ENCODE measurements at places on chromosomes 1 and 21.

- DNase-seq: no peak
Observed at GRCh38 chr1:237903961-237904360, 13.2 kb upstream of the ZP4 start.

DNA sequence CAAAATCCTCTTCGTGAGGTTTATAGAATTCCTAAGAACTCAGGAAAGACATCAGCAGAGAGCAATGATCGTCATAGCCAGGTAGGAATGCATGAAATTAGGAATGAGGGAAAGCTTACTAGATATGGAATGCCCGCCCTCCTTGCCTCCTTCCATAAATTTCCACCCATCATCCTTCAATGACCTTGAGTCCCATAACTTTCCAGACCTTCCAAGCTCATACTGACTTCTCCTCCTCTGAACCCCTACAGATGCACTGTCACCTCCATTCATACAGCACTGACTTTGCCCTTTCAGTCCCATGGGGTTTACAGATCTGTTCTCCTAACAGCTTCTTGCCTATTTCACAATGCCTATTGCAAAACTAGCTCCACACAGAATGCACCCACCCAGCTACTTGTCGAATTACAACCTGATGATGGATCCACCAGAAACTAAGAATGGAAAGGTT lies 23.8 kb upstream of the PPP1R15B start:
- no peak for DNase-seq

- DNase-seq: no peak
Observed at GRCh38 chr1:209425959-209426358, 157.6 kb upstream of the CAMK1G start.

DNA sequence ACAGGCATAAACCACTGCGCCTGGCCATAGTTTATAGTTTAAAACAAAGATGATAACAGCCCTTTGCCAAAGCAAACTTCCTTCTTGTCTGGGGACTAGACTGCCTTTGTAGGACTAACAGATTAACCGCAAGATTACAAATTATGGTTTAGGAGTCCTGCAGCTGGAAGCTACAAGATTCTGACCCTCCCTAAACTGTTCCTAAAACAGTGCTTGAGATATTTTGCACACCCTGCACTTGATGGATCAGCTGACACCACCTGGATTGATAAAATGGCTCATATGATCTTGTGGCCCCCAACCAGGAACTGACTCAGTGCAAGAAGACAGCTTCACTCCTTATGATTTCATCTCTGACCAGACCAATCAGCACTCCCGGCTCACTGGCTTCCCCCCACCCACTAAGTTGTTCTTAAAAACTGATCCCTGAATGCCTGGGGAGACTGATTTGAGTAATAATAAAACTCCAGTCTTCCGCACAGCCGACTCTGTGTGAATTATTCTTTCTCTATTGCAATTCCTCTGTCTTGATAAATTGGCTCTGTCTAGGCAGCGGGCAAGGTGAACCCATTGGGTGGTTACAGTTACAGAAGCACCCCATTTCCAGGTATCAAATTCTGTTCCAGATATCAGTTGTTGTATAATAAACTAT lies 13.8 kb upstream of the RNF11 start:
- DNase-seq: no peak

DNA sequence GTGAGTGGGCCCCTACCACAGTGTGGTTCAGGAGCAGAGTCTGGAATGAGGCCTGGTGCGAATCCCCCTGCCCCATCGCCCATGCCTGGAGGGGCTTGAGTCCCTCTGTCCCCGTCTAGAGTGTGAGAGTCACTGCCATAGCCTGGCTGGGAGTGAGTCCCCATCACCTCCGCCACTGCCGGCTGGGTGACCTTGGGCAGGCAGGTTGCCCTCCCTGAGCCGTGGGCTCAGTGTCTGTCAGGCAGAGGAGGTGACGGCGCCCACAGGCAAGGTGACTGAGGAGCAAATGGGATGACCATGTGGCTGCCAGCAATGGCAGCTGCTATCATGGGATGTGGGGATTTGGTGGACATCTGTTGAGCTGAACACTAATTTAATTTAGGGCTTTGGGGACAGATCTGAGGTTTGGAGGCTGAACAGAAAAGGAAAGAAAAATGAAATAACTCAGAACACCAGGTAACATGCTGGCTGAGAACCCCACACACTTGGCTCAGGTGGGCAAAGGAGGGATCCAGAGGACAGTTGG lies 38.1 kb upstream of the GPR153 start:
- no peak for DNase-seq

DNA sequence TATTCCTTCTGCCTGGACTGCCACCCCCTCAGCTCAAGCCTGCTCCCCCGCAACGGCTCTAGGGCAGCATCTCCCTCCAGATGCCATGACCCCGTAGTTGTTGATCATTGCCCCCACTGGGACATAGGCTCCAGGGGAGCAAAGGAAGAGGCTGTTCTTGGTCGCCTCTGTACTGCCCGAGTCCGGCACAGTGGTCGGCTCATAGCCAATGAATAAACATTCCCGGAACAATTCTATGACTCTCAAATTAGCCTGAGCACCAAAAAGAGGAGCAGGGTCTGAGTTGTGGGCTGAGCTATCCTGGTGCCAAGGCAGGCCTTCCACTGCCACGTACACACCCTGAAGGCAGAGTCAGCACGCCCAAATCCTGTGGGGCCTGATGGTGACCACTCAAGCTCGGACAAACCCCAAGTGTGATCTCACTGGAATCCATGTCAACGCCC lies 33.1 kb downstream of the CAPZB start:
- no peak for DNase-seq

- DNase-seq: no peak
Observed at GRCh38 chr21:34941162-34941561, 107.9 kb downstream of the RUNX1 start.
